ENCODE measurements at places on chromosomes 2 and 18.

DNA sequence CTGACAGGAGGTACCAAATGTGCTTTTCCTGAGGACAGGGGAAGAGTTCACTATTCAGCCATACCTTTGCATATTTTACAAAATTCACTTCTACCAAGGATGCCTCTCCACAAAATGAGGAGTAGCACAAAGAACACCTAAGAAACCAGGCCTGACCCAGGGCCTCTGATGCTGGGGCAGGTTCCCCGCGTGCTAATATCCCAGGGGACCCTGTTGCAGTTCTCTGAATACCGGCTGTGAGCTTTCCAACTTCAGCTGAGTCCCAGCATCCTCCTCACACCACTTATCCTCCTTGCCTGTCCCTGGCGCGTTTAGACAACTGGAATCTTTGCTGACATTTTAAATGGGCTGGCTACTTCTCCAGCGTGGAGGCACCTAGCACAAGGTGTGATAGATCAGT, 142.3 kb downstream of the BCL2 start:
- DNase-seq, result no peak

- DNase-seq, result no peak
These were observed 35.8 kb downstream of the IMPA2 start for GRCh38 chr18:12017081-12017480.

DNA sequence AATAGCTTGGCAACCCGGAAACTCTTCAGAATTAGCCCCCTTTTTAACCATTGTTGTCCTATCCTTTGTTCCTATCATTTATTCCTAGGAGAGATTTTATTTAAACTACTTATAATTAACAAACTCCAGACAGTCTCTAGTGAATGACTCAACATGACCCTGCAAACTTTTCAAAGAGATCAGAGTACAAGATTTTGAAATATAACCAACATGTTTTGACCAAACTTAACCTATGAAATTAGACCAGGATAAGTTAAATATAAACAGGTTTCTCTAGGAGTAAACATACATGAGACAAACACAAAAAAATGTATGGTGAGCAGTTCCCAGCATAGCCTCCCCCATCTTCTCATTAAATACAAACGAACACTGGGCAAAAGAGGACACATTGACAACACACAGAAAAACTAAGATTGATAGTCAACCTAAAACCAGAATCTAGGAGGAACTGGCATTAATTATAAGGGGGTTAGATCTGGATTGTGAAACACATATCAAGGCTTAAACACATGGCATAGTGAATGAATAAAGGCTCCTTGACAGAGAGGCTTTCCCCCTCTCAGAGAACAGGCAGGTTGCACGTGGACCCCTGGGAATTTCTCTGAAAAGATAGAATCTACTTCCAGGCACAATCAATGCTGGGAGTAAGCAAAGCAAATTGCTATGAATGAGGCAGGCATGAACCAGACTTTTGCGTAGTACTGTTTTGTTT, 284.1 kb downstream of the IRS1 start:
- DNase-seq, result no peak

DNA sequence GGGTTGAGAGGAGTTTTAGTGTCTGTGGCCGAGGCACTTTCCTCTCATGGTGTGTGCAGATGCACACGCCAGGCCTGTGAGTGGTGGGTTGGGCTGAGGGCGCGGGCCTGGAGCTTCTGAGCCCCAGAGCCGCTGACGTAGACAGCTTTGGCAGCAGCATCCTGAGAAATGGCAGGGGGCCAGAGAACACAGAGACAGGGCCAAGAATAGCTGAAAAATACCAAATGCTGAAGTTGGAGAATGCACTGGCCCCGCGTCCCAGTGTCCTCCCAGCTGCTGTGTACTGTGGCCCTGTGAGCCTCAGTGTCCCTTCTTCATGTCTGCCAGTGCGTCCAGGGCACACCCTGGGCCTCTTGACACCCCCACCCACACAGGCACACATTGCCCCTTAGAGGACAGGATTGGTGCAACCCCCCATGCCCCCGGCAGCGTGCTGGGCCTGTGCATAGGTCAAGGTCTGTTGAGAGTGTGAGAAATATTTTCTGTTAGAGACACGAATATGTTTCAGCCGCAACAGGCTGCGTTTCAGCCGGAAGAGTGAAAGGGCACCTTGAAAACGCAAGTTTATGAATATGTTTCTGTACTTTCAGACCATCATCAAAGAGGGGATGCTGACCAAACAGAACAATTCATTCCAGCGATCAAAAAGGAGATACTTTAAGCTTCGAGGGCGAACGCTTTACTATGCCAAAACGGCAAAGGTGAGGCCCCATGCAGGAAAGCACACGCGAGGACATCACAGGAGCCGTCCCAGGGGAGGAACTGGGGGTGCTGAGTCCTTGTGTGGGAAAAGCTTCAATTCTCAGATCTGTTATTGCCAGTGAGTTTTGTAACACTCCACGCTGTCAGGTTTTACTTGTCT, 33.6 kb downstream of the DGKD start:
- peak; percentile 98 for DNase-seq

- no peak for DNase-seq
These were observed 57.9 kb upstream of the ARHGAP15 start for GRCh38 chr2:143071185-143071876.

- DNase-seq, result no peak
These were observed 22.3 kb upstream of the LPIN1 start for GRCh38 chr2:11724151-11724550.
